Endothelial cell of umbilical vein (primary cell): ENCODE measurements at places on chromosomes 2 and 18.
A peak's percentile ranks its signal among the peaks of the same experiment; 100 is the strongest.

GRCh38 chr2:979069-979928, 28.6 kb downstream of the SNTG2 start:
- DNase-seq, result no peak

GRCh38 chr2:173354073-173354581, 545 bp upstream of the CDCA7 start:
- DNase-seq, result no peak

DNA sequence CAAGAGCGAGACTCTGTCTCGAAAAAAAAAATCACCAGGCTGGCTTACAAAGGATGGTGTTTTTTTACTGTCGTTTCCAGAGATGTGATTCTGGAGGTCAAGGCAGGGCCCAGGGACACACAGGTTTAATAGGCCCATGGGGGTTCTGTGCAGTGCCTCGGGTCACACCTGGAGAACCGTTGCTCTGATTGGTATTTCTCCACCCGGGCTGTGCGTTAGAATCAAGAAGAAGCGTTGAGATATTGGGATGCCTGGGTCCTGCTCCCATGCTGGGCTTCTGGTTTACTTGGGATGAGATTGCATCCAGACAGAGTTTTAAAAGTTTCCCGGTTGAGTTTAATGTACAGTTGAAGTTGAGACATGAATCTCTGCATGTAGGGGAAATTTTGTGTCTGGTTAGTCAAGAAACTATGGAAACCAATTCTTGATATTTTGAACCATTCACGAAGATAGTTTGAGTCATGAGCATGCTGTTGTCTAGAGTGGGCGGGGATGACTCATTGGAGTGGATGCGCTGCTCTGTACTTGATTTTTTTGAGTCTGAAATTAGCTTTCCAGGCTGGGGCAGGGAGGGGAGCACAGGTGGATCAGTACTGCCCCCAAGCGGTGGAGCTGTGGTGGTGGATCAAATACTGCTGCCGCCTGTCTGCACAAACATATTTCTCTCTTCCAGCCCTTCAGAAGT, 50.1 kb downstream of the GREB1 start:
- DNase-seq, result peak; percentile 87

GRCh38 chr2:219032051-219032745, 9.1 kb downstream of the CFAP65 start:
- no peak for DNase-seq

DNA sequence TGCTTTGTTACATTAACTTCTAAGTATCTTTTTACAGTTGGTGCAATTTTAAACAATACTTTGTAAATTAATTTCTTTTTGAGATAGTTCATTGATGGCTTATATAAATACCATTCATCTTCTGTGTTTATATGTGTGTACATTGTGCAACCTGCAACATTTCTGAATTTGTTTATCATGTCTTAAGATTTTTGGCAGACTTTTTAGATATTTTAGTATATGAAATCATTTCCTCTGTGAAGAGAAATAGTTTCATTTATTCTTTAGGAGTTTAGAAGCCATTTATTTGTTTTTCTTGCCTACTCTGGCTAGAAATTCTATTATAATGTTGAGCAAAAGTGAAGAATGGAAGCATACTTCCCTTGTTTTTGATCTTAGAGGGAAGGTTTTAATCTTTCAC, 337.8 kb upstream of the DSEL start:
- DNase-seq, result no peak

GRCh38 chr18:58947136-58947732, 82.6 kb downstream of the ZNF532 start:
- no peak for DNase-seq

- no peak for DNase-seq
Measured at GRCh38 chr2:197495433-197496134, 4.1 kb downstream of the HSPD1 start.

- DNase-seq, result no peak
Measured at GRCh38 chr2:45734336-45734735, 82.9 kb downstream of the PRKCE start.

DNA sequence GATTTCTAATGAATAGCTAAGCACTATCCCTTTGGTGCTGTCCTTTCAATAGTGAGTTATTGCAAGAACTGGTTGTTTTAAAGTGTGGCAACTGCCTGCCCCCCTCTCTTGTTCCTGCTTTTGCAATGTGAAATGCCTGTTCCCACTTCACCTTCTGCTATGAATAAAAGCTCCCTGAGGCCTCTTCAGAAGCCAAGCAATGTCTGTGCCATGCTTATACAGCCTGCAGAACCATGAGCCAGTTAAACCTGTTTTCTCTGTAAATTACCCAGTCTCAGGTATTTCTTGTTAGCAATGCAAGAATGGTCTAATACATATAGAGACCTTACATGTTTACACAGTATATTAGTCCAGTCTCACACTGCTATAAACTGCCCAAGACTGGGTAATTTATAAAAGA, 15.0 kb upstream of the METTL21A start:
- DNase-seq, result no peak

GRCh38 chr2:176613323-176613987, 344.2 kb downstream of the MTX2 start:
- DNase-seq, result peak; percentile 80

GRCh38 chr2:176080540-176081375, 3.0 kb downstream of the EVX2 start:
- DNase-seq, result no peak

GRCh38 chr2:15389895-15390294, 171.2 kb downstream of the NBAS start:
- no peak for DNase-seq
